NAMALWA (cell line): ENCODE measurements at places on chromosomes 2 and 18.

GRCh38 chr2:20633794-20634506 lies 16.9 kb downstream of the HS1BP3 start:
- no peak for DNase-seq

- no peak for DNase-seq
Measured at GRCh38 chr2:100451092-100451491, 19.2 kb upstream of the NMS start.

DNA sequence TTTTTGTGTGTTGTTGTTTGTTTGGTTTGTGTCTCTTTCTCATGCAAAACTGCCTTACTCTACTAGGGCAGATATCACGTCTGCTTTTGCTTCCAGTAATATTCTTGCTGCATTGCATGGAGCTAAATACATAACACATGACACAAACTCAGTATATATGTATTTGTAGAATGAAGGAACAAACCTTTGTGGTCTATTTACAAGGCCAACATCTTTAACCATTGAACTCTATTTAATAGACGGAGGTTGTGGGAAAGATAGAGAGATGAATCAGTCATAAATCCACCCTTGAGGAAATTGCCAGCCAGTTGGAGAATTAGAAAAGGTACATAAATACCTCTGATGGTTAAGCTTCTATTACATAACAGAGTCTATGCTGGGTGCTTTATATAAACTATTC lies 26.0 kb upstream of the IL1RL1 start:
- no peak for DNase-seq

DNA sequence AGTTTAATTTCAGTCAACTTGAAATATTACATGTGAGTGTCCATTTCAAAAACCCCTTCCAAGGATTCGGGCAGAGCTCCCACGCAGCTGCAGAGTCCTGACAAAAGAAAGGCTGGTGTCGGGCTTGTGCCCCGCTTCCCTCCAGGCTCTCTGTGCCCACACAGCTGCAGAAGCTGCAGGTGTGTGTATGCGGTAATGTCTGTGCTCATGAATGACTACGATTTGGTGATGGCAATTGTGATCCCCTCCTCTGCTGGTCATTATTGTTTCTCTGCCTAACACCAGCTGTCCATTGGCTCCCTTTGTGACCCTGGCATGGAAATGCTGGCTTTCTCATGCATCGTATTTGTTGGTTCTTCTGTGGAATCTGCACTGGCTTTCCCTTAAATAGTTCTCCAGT lies 224.8 kb downstream of the NUP35 start:
- DNase-seq = peak; percentile 81

DNA sequence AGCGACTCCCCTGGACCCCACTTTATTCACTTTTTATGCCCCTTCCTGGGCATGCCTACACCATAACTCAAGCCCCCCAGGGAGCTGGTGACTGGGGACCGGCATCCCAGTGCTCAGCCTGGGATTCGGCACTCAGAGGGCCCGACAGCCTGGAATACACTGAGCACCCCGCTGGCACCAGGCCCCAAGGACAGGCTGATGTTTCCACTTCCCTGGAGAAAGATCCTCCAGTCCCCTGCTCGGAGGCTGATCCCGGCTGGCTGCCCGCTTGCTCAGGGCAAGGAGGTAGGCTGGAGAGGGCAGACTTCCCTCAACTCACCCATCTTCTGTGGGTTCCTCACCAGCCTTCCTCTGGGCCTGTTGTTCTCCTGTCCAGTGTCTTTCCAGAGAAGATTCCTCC lies 36.6 kb downstream of the ODC1 start:
- DNase-seq = no peak

DNA sequence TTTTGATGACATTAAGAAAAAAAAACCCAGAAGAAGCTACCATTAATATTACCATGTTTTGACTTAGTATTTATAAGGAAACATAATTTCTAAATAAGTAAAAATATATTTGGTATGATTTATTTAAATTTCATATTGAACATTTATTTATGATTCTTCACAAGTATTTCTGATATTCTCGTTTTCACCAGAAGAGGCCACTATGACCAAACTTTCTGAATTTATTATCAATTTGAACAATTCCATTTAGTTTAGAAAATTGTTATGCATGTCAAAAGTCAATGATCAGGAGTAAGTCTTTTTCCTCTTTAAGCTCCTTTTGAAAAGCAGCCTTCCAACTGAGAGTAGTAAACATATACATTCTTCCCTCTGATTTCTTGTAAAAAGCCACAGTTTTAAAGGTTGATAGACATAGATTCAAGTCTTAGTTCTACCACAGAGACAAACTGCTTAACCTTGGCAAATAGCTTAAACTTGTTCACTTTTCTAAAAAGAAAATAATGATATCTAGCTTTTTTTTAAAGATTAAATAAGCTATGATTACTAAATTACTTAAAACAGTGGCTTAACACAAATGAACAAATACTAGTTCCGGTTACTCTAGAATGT lies 329.9 kb downstream of the TRIB2 start:
- DNase-seq = peak; percentile 41

- DNase-seq = no peak
Measured at GRCh38 chr2:95232232-95232631, 24.9 kb downstream of the ZNF892 start.

GRCh38 chr2:85794491-85795121 lies 40.8 kb downstream of the ATOH8 start:
- no peak for DNase-seq

DNA sequence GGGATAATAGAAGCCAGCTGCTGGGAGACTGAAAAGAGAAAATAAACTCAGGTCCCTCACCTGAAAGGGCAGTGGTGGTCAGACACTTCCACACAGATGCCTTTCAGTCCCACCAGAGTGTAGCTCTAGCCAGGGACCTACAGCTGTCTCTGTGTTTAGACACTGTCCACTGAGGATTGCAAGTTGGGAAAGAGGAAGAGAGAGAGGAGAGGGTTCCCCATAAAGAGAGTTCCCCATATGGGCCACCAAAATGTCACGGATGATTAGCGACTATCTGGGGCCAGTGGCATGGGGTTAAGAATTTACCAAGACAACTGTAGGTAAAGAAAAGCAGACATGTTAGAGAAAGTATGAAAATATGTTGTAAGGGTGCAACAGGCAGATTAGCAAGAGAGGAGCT lies 36.7 kb upstream of the SKA1 start:
- no peak for DNase-seq

GRCh38 chr2:157043786-157044185 lies 213.7 kb upstream of the GALNT5 start:
- no peak for DNase-seq

GRCh38 chr2:127576433-127577207 lies 41.1 kb downstream of the MYO7B start:
- DNase-seq = no peak

GRCh38 chr2:196291873-196292800 lies 120.8 kb upstream of the STK17B start:
- DNase-seq = no peak

- no peak for DNase-seq
Measured at GRCh38 chr2:3680548-3681345, 22.6 kb upstream of the DCDC2C start.

GRCh38 chr2:220787251-220787650 lies 784.9 kb downstream of the EPHA4 start:
- no peak for DNase-seq

DNA sequence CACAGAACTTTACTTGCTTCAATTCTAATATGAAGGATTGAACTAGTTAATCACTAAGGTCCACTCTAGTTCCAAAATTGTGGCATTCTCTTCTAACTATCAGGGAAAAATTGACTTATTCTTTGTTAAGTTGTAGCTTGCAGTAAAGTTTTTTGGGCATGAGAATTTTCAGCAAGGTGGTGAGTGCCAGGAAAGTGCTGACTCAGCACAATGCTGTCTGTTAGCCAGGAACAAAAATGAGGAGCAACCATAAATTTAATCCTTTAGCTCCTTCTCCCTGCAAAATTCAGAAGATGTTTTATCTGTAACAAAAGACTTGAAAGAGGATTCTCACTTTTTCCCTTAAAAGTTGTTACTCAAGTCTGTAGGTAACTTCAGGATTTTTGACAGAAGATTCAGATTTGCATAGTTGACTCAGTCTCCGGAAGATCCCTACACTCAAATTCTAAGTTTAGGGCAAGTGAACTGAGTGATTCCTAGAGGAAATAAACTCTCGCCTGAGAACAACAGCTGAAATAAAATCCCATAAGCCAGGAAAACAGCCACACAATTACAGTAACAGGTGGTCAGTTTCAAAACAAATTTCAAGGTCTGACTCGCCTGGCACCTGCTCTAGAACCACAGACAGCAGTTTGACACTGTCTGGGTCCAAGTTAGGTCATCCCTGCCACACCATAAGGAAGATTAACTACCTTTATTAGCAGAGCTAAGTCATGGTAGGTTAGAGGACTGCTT lies 20.2 kb upstream of the DARS1 start:
- peak; percentile 45 for DNase-seq

GRCh38 chr18:62346333-62347088 lies 21.4 kb downstream of the TNFRSF11A start:
- DNase-seq = no peak

- peak; percentile 83 for DNase-seq
Measured at GRCh38 chr2:173264603-173265366, 89.9 kb upstream of the CDCA7 start.

- peak; percentile 1 for DNase-seq
Measured at GRCh38 chr2:183490914-183491313, 366.7 kb downstream of the NUP35 start.

DNA sequence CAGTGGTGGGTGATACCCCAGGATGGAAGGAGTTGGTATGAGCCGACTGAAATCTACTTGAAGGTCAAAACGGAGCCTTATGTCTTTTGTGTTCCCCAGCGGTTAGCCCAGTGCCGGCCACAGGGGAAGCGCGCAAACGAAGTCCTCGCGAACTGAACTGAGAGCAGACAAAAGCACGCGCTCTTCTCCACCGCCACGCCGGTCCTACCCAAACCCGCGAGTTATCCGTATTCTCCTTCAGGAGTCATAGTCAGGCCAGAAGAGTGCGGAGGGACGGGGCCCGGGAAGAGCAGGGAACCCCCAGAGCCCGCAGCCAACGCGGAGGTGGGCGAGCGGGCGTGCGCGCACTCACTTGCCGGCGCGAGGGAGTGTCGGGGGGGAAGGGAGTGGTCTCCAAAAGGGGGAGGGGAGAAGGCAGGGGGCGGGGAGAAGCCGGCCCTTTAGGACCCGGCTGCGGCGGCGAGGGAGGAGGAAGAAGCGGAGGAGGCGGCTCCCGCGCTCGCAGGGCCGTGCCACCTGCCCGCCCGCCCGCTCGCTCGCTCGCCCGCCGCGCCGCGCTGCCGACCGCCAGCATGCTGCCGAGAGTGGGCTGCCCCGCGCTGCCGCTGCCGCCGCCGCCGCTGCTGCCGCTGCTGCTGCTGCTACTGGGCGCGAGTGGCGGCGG lies at the start of gene IGFBP2:
TSS of gene IGFBP2 (plus strand) at position 469 of the 664 bp plus-strand sequence. CDS start at position 573, 104 bp downstream.
- DNase-seq = no peak

DNA sequence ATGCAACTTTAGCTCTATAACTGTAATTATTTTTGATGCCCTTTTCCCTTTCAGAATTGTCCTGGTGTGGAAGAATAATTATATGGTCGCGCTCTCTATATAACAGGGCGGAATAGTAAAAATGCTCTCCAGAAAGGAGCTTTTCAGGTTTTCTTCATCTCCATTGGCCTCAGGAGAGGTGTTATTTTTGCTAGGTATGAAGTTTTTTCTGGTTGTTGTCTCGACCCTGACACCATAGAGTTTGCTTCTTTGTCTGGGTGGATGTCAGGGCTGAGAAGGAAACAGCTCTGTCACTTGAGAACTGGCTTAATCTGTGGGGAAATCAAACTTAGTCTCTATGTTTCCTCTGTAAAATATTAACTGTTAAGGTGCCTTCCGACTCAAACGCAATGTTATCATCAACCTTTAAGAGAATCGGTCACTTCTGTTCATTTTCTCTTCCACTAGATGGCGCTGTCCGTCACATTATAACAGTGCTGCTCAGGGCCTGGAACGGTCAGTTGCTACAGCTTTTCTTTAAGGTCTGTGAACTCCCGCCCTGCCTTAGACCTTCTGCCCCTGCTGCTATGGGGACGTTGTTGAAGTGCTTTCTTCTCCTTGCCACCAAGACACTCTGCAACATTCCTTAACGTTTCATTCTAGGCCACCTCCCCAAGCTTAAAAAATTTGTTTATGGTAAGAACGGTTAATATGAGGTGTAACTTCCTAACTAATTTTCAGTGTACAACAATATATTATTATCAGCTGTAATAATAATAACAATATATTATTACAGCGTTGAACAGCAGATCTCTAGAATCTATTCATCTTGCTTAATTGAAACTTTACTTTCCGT lies 23.8 kb upstream of the SERPINB12 start:
- peak; percentile 88 for DNase-seq

GRCh38 chr2:6181926-6182325 lies 489.7 kb downstream of the SOX11 start:
- DNase-seq = no peak

GRCh38 chr2:206462240-206462854 lies 19.0 kb downstream of the ADAM23 start:
- DNase-seq = no peak

DNA sequence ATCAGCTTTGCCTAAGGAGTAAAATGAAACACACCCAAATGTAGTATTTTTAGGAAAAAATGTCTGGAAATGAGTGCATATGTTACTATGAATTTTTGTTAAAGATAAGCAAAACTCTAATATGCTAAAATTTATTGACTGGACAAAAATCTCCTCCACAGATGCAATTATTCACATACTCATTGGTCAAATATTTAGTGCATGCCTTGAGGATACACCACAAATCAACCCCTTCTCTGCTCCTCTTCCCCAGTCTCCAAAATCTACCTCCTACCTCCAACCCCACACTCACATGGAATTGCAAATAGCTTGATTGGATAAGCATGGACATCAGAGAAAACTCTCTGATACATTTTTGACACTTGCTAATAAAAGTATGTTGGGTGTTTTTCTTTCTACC lies 95.6 kb upstream of the CDC42EP3 start:
- no peak for DNase-seq

DNA sequence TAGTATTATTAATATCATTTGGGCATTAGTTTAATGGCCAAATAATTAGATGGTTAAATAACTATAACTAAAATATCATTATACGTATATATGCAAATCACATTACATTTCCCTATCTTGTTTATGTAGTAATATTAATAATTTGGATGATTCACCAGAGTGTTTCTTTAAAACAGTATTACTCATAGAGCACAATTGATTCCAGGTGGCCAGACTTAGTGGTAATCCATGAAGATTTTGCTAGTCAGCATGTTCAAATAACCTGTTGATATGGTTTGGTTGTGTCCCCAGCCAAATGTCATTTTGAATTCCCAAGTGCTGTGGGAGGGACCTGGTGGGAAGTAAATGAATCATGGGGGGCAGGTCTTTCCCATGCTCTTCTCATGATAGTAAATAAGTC lies 782.3 kb downstream of the LRP1B start:
- DNase-seq = no peak

GRCh38 chr2:48258481-48259149 lies 271.3 kb upstream of the STON1 start:
- DNase-seq = no peak

- DNase-seq = no peak
Measured at GRCh38 chr18:50177294-50177992, 17.5 kb downstream of the MYO5B start.

DNA sequence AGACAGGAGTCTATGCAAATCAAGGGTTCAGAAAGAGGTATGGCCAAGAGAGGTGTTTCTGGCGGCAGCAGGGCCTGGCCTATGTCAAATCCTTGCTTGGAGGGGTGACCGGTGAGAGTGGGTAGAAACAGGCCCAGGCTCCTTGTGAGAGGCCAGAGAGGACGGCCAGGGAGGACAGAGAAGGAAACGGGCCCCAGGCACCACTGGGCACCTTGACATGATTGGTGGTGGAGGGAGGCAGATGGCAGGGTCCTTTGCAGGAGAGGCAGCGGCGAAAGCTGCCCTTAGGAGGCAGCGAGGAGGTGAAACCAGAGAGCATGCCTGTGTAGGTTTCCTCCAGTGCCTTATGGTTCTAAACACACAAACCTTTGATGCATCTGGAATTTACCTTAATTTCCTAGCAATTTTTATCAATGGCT lies 6.2 kb downstream of the RAMP1 start:
- peak; percentile 6 for DNase-seq
